ENCODE measurements at places on chromosomes 3 and 15. TPM values are rescaled to one million over a fixed set of nuclear protein-coding genes. Genes with fewer than 3 reads are reported as not detected.

Gene CLRN1
- not detected for total RNA-seq

Gene FAM98B
- 47.4 TPM for total RNA-seq

- DNase-seq: no peak
- H3K36me3 ChIP-seq: no peaks in the 10 kb centered on the region
- no peaks in the 10 kb centered on the region for H3K27me3 ChIP-seq
- H3K4me1 ChIP-seq: peaks cover 34% of the 10 kb centered on the region
These were observed 5.0 kb upstream of the LRRFIP2 start for GRCh38 chr3:37179144-37179967.

GRCh38 chr15:75841626-75842025 is 1.6 kb upstream of the UBE2Q2 start:
- H3K27me3 ChIP-seq: peaks cover 10% of the 10 kb centered on the region
- H3K4me3 ChIP-seq: no peak overlapping the region
- peaks cover 4% of the 10 kb centered on the region for H3K36me3 ChIP-seq

GRCh38 chr3:132283916-132284405 is 33.2 kb upstream of the ACP3 start:
- no peaks in the 10 kb centered on the region for H3K4me1 ChIP-seq
- no peak overlapping the region for H3K4me3 ChIP-seq
- H3K36me3 ChIP-seq: no peaks in the 10 kb centered on the region
- no peak for DNase-seq
- H3K27me3 ChIP-seq: peaks cover 19% of the 10 kb centered on the region
